ENCODE measurements at places on chromosomes 12 and 14.
A peak's percentile ranks its signal among the peaks of the same experiment; 100 is the strongest.

- no peak for DNase-seq
Measured at GRCh38 chr14:90140956-90141316, 79.1 kb downstream of the KCNK13 start.

GRCh38 chr12:55728939-55729818, at the start of gene CD63:
Gene CD63 (minus strand): TSS chr12:55729009. CDS start chr12:55728341, 668 bp downstream.
- DNase-seq: peak; percentile 92

DNA sequence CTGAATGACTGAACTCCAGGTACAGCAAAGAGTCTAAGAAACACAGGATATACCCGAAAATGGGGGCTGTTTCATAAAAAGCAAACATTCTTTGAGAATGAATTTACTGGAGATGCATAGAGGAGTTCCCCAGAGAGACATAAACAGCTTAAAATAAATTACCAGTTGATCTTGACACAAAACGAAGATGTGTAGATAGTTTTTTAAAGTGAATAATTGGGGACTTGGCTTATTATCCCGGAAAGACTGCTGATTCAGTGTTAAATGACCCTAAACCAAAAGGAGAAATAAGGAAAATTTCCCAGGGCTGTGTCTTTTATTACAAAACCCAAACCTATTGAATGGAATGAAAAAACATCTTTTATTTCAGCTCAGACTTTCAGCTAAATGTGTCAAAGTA, 1052.8 kb upstream of the TMEM132C start:
- no peak for DNase-seq

DNA sequence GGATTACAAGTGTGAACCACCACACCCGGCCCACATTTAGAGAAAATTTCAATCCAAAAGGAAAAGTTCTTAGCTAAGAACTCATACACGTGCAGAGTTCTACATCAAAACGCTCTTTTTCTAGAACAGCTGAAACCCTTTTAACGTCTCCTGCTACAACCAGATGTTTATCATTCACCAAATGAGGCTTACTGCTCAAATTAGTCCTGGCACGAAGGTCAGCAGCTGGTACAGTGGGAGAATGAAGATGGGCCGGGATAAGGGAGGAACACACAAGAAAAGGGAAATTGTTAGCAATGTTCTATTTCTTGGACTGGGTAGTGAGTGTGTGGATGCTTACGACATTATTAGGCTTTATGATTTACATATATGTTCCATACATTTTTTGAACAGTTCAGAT, 37.2 kb downstream of the PRKAB1 start:
- no peak for DNase-seq

DNA sequence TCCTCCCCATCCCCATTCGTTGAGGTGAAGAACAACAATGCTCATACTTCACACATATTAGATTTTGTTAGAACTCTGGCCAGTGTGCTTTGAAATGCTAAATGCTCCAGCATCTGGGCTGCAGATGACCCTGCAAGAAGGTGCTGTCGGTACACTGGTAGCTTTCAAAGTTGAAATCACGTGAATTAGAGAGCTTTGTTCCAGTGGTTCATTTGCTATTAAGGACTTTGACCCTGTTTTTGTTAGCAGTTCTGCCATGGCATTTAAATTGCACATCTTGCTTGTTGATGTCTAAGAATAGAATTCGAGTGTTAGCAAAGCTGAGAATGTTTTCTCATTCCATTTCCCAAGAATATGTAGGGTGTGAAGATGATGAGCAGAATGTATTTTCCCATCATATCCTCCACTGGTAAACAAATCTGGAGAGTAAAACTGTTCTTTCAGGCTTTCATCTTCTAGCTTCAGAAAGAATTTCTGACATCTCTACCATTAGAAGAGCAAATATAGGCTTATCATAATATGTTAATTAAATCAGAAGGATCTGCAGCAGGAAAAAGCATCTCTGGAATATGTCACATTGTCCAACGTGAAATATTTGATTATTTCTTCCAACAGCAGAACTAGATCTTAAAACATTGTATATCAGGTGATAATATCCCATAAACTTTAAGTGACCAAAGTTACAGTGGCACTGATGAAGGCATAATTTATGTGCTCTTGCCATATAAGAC, 98.8 kb upstream of the PDE3A start:
- DNase-seq: no peak

DNA sequence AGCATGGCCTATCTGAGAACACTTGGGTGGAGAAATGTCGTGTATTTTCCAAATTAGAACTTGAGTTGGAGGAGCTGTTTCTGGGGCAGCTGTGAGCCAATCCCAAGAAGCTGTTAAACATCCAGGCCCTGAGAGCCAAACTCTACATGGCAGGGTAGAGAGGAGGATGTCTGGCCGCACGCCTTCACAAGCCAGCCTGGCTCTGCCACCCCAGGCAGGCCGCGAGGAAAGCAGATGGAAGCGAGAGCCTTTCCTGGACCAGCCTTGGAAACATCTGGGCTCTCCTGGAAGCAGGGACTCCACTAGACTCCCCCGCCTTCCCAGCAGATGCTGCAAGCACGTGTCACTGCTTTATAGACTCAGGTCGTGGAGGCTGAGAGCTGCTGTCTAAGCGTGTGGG, 312.8 kb upstream of the FKBP4 start:
- DNase-seq: no peak
